ENCODE measurements at places on chromosomes 11 and 22.

GRCh38 chr11:74459584-74459983 lies 7.8 kb downstream of the KCNE3 start:
- DNase-seq, result no peak

- no peak for DNase-seq
Measured at GRCh38 chr22:25369041-25369440, 149.6 kb downstream of the CRYBB2 start.

DNA sequence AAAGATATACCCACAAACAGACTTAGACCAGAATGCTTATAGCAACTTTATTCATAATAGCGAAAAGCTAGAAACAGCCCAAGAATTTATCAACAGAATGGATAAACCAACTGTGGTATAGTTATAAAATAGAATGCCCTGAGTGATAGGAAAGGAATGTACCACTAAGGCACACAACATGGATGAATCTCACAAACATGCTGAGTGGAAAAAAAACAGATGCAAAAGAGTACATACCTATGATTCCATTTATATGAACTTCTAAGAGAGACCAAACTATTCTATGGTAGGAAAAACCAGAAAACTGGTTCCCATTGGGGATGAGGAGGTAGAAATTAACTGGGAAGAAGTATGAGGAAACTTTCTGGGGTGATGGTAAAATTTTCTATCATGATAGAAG lies 40.4 kb upstream of the GRIK4 start:
- DNase-seq, result no peak

- DNase-seq, result no peak
Measured at GRCh38 chr11:133710681-133711240, 134.6 kb downstream of the SPATA19 start.

DNA sequence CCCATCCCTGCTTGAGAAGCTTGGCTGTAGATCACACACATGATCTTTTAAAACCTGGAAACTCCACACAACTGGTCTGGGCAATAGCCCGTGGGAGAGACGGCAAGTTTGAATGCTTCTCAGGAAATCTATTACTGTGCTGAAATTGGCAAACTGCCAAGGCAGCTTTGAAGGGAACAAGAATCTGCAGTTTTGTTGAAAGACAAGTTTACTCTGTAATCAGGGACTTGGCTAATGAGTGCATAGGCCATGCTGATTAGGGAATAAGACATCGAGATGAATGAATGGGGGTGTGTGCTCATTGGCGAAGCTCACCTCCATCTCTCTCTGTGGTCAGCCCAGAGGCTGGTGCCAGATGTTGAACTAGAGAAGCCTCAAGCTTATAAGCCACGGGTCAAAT lies 218.8 kb downstream of the HIPK3 start:
- DNase-seq, result no peak

DNA sequence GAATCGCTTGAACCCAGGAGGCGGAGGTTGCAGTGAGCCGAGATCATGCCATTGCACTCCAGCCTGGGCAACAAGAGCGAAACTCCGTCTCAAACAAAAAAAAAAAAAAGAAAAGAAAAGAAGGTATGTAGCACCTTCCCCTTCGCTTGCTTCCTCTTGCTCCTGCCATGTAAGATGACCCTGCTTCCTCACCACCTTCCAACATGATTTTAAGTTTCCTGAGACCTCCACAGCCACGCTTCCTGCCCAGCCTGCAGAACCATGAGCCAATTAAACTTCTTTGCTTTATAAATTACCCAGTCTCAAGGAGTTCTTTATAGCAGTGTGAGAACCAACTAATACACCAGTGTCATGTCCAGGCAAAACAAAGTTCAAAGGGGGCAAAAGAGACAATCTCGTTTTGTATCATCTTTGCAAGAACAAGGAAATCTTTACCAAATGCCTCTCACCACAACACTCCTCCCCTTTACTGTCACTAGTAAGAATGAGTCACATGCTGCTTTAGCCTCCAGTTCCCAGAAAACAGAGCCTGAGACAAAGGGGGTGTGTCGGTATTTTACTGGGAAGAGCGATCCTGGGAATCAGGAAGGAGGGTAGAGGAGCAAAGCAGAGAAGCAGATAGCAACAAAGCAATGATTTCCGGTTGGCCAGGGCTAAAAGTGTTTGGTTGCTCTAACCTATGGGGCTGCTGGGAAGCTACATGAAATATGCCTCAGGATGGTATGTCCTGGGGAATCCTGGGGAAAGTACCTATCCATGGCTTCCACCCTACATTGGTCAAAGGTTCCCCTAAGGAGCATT lies 10.5 kb upstream of the MCHR1 start:
- DNase-seq, result no peak

DNA sequence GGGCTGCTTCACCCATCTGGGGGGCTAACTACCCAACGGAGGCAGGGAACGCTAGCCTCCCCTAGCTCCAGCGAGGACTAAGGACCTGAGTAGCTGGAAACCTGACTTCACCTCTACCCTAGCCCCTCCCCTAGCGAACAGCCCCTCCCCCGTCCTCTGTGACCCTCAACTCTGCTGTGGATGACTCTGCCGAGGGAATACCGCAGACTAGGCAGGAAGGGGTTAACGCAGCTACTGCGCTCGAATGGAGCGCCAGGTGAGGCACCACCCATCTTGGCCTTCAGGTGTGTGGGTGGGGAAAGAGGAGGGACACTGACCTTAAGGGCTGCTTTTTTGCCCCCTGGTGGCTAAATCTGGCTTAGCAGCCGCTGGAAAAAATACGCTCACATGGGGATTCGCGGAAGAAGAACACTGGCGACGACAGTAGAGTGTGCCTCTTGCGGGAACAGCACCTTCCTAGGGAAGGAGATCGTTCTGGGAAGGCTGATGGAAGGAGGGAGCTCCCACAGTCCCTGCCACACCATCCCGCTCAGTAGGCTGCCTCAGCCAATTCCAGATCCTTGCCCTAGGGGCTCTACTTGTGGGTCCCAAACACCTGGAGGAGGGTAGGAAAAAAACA lies 4.5 kb upstream of the BCL9L start:
- DNase-seq, result peak; percentile 69

DNA sequence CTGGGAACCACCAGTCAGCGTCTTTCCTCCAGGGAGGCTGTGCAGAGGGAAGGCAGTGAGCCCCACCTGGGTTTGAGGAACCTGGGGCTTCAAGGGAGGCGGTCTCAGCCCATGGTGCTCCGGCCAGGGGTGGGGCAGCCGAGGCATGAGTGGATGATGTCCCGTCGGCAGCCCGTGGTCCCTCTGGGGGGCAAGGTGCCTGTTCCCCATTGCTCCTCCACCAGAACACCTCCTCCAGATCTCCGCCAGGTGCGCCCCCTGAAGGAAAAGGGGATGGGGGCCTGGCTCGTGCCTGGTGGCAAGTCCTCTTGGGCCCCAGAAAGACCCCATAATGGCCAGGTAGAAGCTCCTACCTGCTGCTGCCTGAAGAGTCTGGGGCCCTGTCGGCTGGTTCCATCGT lies 94.1 kb downstream of the KCNQ1 start:
- DNase-seq, result no peak

DNA sequence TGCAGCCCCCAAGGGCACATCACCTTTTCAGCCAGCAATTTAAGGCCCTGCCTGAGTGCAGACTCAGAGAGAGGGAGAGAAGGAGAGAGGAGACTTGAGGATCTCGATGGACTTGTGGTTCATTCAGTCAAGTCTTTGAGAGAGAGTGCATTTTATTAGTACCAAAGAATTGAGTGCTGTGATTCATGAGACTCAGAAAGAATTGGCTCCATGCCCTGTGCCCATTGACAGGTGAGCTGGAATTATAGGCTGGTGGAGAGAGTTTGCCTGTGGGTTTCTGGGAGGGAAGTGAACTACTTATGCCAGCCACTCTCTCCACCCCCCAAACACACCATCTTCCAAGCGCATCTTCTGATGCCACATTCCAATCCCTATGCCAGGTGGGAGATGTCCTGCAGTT lies 236.8 kb downstream of the MN1 start:
- no peak for DNase-seq

DNA sequence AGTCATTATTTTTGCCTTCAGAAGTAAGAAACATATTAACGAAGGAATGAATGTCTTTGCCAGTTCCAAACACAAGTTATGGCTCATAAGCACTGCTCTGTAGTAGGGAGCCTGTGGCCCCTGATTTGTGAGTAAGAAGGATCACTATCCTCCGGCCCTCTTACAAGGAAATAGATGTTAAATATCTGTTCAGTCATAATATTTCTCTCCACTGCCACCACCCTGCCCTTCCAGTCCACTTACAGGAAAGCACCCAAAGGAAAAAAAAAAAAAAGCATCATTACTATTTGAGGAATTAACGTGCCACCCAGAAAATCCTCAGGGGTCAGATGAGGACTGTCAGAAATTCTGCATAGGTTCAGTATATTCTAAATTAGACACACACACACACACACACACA lies 123.4 kb downstream of the ETS1 start:
- no peak for DNase-seq

- DNase-seq, result no peak
Measured at GRCh38 chr11:110988671-110989070, 256.9 kb upstream of the POU2AF2 start.

GRCh38 chr11:129372609-129373488 lies 2.8 kb upstream of the BARX2 start:
- no peak for DNase-seq

- DNase-seq, result no peak
Measured at GRCh38 chr11:23604966-23605365, 744.7 kb upstream of the CCDC179 start.

GRCh38 chr11:64744544-64745188 lies 724 bp upstream of the RASGRP2 start:
- no peak for DNase-seq

- DNase-seq, result no peak
Measured at GRCh38 chr11:132234878-132235277, 864.5 kb downstream of the NTM start.

- DNase-seq, result no peak
Measured at GRCh38 chr22:44574057-44574639, 76.1 kb upstream of the RTL6 start.

DNA sequence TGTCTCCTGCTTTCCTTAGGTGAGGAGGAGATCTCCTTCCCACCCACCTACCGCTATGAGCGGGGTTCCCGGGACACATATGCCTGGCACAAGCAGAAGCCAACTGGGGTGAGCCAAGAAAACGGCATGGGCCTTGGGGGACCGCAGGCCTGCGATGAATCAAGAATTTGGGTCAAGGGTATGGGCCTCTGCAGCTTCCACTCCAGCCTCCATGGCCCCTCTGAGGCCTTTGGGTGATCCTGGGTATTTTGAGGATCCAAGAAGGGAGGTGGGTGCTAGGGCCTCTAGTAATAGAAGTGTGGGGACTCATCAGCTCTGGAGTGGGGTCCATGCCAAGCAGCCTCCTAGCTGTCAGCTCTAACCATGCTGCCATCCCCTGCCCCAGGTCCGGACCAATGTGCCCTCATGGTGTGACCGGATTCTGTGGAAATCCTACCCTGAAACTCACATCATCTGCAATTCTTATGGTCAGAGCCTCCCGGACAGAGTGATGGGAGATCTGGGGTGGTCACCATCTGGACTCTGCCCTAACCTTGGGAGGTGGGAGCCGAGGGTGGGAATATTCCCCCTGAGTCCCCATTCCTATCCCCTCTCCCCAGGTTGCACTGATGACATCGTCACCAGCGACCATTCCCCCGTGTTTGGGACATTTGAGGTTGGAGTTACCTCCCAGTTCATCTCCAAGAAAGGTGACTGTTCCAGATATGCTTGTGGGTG lies 8.6 kb downstream of the INPPL1 start:
- DNase-seq, result no peak

DNA sequence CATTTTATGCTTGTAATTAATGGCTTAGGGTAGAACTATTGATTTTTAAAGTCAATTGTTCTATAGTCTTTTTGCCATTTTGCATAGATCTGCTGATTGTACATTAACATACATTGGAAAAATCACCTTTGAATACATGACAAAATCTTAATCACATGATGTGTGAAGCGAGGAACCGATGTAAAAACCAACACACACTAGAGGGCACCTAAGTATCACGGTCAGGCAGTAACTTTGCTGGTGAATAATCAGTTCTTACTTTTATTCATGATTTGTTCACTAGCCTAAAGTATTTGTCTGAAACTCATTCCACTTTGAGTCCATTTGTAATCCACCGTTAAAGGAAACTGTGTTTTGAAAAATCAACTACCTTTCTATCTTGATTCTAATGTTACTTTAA lies 28.2 kb downstream of the JHY start:
- no peak for DNase-seq

DNA sequence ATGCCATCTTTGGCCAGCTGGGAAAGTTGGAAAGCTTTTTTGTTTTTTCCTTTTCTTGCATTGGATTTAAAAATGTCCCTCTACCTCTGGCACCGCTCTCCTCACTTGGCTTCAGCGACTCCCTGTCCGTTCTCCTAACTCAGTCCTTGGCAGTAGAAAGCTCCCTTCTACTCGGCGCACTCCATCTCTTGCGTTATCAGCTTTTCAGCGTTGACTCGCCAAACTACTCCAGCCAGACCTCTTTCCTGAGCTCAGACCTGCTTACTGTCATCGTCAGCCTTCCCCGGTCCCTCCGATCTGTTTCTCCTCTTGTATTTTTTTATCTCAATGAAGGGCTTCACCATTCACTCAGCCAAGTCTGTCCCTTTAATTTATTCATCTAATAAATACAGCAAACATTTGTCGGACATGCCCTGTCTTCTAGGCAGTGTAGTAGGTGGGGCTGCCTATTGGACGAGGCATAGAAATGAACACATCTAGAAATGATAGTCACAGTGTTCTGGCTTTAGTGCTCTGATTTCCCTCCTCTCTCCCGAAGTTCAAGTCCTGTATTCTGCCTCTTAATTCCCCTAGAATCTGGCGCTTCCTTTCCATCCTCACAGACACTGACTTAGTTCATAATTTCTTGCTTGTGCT lies 839 bp downstream of the CEP164 start:
- no peak for DNase-seq

DNA sequence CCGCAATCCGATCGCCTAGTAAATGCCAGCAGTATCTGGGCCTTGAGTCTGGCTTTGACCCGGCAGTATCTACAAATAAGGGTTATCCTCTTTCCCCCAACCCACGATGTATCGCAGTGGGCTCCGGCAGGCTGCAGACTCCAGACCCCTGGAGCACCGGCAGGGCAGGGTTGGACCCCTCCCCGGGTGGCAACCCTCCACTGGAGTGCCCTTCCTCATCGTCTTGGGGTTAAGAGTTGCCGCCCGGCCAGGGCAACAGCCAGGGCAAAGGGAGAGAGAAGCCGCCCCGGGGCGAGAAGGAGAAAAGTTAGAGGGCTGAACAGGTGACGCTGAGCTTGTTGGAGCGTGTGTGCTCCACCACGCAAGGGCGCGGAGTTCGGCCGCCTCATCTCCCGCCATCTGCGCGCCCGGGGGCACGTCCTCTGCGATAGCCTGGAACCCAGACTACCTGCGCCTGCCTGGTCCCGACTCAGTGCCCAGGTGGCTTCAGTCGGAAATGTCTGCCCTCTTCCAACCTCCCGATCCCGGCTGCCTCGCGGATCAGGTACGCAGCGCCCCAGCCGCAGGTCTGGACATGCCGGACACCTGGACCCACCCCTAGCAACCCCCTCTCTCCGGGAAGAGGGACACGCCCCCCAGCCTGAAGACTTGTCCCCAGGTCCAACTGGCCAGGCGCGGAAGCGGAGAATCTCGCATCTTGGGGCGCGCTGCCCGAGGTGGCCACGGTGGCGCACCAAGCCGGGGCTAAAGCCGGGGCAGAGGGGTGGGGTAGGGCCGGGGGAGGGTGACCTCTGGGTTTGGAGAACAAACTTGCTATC lies 1.2 kb downstream of the DSCAML1 start:
- no peak for DNase-seq

GRCh38 chr11:77548552-77549445 lies 41.0 kb upstream of the AQP11 start:
- DNase-seq, result no peak

Measured in T-helper 1 cell (primary cell).